Right renal pelvis (tissue), 4 donors: ENCODE measurements at places on chromosomes 3 and 15. TPM values are rescaled to one million over a fixed set of nuclear protein-coding genes. Genes with fewer than 3 reads are reported as not detected.

DNA sequence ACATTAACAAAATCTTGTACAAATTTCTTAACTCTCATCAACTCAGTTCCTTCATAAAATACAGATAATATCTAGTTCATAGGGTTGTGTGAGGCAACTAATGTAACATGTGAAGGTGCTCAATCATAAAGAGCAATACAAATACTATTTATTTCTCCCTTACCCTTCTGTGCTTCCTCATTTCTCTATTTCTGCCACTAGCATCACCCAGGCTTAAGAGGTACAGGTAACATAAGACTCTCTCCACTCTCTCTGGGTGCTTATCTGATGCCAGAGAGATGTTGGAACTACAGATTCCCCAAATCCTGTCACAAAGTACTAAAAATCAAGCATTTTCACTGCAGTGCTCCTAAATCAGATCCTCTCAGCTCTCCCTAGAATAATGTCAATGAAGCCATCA, 74.9 kb downstream of the DPH6 start:
- DNase-seq = no peak

- no peak for DNase-seq
Measured at GRCh38 chr3:139095803-139096466, 51.2 kb upstream of the PRR23C start.

The FAM98B gene
- polyA plus RNA-seq = 96.8 TPM

DNA sequence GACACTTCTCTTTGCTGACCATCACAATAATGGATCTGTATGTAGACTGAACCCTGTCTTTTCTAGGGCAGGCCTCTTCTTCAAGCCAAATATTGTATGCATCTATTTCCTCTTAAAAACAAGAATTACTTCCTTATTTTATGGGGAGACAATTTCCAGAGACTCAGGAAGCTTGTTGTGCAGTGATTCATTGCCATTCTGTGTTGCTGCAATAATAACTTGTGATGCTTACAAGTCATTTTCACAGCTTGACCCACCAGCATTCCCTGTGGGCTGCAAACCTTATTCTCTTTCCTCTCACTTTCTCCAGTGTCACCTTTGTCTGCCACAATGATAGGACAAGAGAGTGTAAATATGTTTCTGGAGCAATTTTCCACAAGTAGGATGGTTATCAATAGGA, 276.7 kb upstream of the SGO1 start:
- DNase-seq = no peak

DNA sequence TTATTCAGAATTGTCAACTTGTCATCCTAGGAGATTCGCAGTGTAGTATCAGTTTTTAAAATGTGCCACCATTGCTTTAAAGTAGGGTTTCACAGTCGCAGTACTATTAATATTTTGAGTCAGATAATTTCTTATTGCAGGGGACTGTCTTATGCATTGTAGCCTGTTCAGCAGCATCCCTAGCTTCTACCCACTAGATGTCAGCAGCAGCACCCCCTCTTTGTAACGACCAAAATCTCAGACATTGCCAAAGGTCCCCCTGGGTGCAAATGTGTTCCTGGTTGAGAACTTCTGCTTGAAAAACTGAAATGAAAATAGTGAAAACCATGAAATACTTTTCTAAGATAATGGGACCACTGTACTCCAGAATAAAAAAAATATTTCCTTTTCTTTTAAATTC, 474.8 kb downstream of the CNTN3 start:
- DNase-seq = no peak

- no peak for DNase-seq
Measured at GRCh38 chr15:70558406-70559264, 204.7 kb downstream of the UACA start.

The LYZL4 gene
- polyA plus RNA-seq = not detected

The UACA gene
- 87.0 TPM for polyA plus RNA-seq

DNA sequence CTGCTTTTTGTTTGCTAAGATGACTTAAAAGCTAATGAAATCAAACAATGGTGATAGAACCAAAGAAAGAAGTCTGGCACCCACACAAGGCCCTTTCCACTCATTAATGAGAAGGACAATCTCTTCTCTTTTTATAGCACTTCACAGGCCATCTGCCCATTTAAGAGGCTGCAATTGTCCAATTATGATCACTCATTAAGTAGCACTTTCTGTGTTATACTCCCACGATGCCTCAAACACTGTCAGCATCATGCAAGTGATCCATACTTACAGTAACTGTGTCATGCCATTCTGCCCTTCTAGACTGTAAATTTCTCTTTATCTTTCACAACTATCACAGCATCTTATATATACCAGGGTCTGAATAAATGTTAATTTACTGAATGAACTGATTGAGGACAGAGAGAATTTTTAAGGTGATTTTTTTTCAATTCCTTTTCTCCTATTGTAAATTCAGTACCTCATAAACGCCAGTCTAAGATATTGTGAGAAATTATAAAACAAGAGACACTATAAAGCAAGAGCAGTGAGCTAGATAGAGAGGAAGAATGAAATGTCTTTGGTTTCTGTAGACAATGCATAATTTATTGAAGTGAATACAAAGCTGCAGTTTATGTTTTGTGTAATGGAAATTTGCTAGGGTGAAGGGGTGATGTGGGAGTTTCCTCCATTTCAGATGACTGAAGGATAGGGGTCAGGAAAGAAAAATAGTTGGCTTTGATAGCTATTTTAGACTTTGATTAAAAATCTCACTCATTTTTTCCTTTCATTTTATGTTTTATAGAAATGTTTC, 17.3 kb downstream of the CD200 start:
- no peak for DNase-seq

DNA sequence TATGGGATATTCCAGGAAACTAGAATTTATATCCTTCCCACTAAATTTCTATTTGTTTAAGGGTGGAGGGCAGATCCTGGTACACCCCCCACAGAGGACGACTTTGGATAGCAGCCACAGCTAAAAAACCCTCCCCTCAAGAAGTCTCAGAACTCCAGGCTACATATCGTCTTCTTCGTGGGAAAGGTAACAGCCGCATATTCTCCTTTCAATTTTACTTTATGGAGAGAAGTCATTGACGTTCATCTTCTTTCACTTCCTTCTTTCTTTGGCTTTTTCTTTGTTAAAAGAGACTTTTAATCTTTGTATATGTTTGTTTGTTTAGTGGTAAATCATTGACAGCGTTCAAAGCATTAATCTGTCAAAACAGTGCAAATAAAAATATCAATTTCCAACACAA, 36.3 kb downstream of the TRIP4 start:
- no peak for DNase-seq

DNA sequence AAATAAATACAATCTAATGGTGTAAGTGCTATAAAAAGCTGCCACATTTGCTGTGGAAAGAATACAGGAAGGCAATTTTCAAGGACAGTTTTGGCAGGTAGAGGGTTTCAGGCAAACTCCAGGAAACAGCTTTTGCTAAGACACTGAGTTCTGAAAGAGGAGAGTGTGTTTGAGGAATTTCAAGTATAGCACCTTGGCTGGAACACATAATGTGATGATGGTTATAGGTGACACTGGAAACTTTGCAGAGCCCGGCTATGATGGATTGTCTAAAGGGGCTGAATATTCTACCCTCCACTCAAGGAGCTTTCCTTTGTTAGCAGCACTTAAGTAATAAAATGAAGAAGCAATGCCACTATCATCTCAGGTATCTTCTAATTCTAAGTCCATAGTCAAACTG, 209.4 kb upstream of the TGFBR2 start:
- DNase-seq = no peak
